Lower lobe of right lung (tissue), 2 donors: ENCODE measurements at places on chromosomes 3 and 15. TPM values are rescaled to one million over a fixed set of nuclear protein-coding genes. Genes with fewer than 3 reads are reported as not detected.

CCR3 gene
- total RNA-seq: not detected

AMOTL2 gene
- 77.8 TPM for total RNA-seq

PAQR9 gene
- not detected for total RNA-seq

SPTBN5 gene
- 2.1 TPM for total RNA-seq

PLA1A gene
- 13.1 TPM for total RNA-seq

NANOGP8 gene
- total RNA-seq: 0.59 TPM

UROC1 gene
- not detected for total RNA-seq

THBS1 gene
- total RNA-seq: 226 TPM

MITF gene
- 45.1 TPM for total RNA-seq

CHRNA7 gene
- total RNA-seq: 0.92 TPM

- no peak for DNase-seq
Measured at GRCh38 chr3:117631781-117632180, 922.2 kb downstream of the TUSC7 start.

- DNase-seq: no peak
Measured at GRCh38 chr15:68781217-68781616, 39.5 kb downstream of the ANP32A start.

- DNase-seq: no peak
Measured at GRCh38 chr15:38182900-38183299, 69.7 kb upstream of the SPRED1 start.

DNA sequence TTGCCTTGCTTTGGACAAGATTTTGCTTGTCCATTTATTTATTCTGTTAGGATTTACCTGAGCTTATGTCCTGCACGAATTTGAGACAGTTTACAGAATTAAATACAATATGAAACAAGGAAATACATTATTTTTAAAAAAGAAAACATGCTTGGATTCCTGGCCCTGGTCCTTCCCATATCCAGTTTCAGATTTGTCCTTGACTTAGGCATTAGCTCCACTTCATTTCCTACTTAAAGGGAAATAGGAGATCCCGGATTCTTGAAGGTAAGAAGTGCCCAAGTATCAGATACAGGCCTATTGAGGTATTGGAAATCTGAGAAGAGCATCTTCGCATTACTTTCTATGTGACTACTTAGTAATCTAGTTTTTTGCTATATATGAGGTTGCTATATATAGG lies 672.0 kb downstream of the SI start:
- DNase-seq: no peak

GRCh38 chr3:154718053-154718452 lies 288.1 kb upstream of the GPR149 start:
- DNase-seq: no peak

DNA sequence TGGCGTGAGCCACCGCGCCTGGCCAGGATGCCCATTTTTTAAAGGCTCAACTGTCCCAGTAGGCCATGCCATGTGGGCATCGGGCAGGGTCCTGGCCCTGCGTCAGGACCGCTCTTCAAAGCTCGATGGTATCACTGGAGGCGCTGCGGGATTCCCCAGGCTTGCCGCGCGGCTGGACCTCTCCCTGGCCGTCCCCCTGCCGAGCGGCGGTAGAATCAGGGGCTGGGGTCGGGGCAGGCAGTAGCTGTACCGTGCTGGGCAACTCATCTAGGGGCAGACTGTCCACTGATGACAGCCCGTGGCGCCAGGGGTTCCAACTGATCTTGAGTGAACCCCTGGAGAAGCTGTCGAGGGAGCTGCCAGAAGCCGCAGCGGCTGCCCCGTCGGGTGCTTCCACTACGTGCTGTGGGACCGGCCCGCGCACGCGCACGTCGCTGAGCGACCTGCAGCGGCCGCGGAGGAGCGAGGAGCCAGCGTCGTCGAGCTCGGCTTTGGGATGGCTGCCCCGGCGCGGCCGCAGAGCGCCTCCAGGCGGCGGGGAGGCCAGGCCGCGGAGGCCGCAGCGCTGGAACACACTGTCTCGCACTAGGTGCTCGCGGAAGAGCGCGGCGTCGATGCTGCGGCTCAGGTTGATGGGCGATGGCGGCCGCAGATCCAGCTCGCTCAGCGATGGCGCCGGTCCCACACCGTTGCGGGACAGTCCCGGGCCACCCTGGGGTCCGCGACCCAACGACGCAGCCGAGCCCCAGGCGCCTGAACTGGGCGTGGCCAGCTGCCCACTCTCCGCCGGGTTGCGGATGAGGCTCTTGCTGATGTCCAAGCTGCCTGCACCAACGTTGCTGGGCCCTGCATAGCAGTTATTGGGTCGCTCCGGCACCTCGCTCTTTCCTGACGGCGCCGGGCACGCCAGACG lies 5.8 kb downstream of the PRRT3 start:
- peak; percentile 95 for DNase-seq

- DNase-seq: no peak
Measured at GRCh38 chr3:33858131-33858530, 59.7 kb downstream of the PDCD6IP start.

DNA sequence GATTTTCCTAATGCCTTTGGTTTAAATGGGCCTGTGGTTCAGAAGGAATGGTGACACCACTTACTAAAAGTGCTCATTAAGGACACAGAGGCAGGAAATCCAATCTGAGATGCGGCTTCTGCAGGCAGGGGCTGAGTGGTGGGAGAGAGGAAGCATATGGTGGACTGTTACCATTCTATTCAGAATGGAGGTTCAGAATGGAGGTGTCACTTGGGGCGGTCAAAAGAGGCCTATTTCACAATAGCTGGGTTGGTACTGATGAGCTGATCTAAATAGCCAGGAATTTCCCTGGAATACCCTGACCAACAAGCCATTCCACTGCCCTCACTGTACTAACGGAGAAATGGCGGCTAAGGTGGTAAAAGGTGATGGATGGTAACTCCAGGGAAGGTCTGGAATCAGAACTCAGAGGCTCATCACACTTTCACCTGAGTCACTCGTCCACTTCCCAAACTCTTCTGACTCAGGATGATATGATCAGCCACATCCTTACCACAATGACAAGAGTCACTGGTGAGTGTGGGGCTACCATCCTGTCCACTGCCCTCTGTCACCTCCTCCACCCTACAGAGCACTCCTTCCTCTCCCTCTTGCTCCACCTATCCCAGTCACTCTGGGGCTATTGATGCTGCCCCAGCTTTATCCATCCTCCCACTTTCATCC lies 15.7 kb downstream of the RFT1 start:
- DNase-seq: no peak

DNA sequence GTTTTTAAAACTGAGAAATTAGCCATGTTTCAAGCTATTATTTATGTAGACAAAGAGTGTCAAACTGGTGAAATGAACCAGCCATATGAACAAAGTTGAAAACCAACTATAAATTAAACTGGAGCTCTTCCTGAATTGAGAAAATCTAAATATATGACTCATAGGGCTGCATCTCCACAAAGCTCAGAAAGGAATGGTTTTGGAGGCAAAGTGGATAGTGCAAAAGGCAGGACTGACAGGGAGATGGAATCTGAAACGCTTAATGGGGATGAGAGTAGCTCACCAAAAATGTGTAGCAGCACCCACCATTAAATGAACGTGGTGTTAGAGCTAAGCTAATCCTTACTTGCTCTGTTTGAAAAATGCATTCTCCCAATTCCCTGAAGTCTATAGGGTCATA lies 1066.0 kb downstream of the AGBL1 start:
- DNase-seq: no peak

- no peak for DNase-seq
Measured at GRCh38 chr3:177127008-177127407, 70.3 kb downstream of the TBL1XR1 start.

DNA sequence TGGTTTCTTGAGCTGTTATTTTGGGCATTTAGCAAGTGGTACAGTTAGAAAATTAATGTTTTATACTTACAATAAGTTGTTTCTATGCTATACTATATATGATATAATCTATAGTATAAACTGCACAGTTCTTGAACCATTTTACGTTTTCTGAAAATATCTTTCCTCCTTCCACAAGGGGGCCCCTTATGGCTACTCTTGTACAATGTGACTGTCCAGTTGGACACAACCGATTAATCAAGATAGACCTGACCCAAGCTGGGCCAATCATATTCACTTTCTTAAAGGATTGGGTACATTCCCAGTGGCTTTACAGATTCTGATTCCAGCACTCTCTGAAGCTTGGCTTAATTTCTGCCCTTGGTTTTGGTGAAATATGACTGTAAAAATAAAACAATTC lies 953.4 kb downstream of the AGBL1 start:
- no peak for DNase-seq

DNA sequence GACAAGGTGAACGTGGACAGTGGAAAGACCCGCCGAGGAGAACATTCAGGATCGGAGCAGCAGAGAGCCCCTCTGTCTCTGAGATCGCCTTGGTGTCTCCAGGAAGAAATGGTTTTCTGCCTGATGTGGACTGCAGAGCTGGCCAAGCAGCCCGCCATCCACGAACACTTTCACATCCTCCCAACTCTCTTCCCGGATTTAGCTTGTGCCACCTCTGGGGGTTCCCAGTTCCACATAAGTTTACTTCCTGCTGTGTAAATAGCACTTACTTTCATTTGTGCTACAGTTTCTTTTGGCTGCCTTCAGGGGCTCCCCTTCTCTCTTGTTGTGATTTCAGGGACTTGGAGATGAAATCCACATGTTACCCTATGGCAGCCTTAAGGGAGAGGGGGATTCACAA lies 48.4 kb downstream of the SEMA5B start:
- DNase-seq: no peak

DNA sequence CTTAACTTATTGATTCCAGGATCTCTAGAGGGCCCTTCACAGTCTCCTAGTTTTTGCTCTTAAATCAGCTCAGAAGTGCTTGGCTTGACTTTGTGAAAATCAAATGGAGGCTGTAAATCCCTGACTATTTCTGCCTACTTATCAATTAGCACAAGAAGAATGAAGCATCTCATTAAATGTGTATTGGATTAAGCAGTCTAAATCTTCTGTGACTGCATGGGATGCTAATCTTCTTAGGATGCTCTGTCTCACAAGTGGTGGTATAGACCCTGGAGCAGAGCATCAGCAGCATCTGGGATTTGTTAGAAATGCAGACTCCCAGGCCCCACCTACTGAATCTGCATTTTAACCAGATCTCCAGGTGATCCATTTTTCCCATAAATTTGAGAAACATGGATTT lies 488.7 kb downstream of the AGBL1 start:
- no peak for DNase-seq

GRCh38 chr15:49235446-49236124 lies 65.5 kb downstream of the GALK2 start:
- no peak for DNase-seq

GRCh38 chr3:171565481-171566058 lies 105.4 kb upstream of the TNIK start:
- DNase-seq: no peak
